ENCODE measurements at places on chromosomes 1 and 21.
A peak's percentile ranks its signal among the peaks of the same experiment; 100 is the strongest.

DNA sequence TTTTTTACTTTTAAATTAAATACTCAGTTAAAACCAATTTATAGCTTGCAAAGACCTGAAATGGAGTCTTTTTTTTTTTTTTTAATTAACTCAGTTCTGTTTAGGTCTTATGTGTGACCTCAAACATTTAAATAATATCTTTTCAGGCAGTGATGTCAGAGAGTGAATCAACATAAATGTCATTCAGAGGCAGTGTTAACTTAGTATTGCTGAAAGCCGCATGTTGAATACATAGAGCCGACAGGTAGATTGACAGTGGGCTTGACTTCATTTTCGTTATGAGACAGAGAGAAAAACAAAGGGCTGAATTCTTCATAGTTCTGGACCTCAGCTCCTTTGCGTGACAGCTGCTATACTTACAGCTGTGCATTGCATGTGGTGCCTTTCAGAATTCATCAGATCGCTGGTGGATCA is 51.5 kb downstream of the PRDM2 start:
- H3K4me1 ChIP-seq: peaks cover 60% of the 10 kb centered on the region
- no peak for DNase-seq
- no peaks in the 10 kb centered on the region for H3K27me3 ChIP-seq
- peak overlapping the region; percentile 55 for H3K4me3 ChIP-seq
- H3K36me3 ChIP-seq: peaks cover 44% of the 10 kb centered on the region
- peak overlapping the region; percentile 91 for H3K27ac ChIP-seq

- no peaks in the 10 kb centered on the region for H3K36me3 ChIP-seq
- no peak overlapping the region for H3K27ac ChIP-seq
- DNase-seq: no peak
- H3K4me3 ChIP-seq: no peak overlapping the region
- H3K27me3 ChIP-seq: peaks cover 68% of the 10 kb centered on the region
These were observed 8.6 kb upstream of the RCAN1 start for GRCh38 chr21:34623516-34623915.

- peak overlapping the region; percentile 70 for H3K4me3 ChIP-seq
- no peak for DNase-seq
- peak overlapping the region; percentile 94 for H3K27ac ChIP-seq
- H3K36me3 ChIP-seq: peaks cover 26% of the 10 kb centered on the region
- H3K27me3 ChIP-seq: no peaks in the 10 kb centered on the region
- H3K4me1 ChIP-seq: peaks cover 96% of the 10 kb centered on the region
These were observed 10.1 kb downstream of the MEF2D start for GRCh38 chr1:156490401-156491032.

DNA sequence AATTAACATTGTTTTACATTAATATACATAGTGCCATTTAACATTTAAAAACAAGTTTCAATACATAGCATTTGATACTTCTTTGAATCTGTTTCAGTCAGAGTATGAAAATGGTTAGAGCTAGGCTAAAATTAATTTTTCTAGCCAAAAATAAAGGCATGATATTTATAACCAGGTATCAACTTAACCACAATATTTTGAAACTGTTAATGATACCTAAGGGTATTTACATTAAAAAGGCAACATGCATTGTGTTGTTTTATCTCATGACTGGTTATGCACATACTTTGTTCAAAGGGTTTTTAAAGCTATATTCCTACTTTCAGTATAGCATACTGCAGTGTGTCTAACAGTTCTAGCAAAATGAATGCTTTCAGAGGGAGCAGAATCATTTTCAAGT is 130.0 kb downstream of the HS2ST1 start:
- H3K27me3 ChIP-seq: no peaks in the 10 kb centered on the region
- H3K36me3 ChIP-seq: no peaks in the 10 kb centered on the region
- H3K4me3 ChIP-seq: no peak overlapping the region

DNA sequence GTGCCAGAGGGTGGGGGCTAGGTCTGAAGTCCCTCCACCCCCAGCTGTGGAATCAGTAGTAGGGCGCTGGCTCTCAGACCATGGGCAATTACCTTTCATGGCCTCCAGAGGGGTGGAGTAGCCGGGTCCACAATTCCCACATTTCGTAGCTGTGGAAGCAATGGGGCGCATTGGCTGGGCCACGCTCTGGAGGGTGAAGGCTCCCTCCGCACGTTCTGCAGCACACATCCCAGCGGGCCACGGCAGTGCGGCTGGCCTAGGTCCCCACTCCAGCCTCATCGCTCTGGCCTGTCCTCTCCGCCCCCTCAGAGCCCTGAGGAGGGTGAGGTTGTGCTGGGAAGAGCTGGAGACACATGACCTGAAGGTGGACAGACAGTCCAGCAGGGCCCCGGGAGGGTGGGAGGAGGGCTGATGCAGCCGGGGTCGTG is 2.9 kb downstream of the SELENBP1 start:
- DNase-seq: no peak
- no peak overlapping the region for H3K27ac ChIP-seq
- H3K27me3 ChIP-seq: no peaks in the 10 kb centered on the region
- H3K36me3 ChIP-seq: no peaks in the 10 kb centered on the region

DNA sequence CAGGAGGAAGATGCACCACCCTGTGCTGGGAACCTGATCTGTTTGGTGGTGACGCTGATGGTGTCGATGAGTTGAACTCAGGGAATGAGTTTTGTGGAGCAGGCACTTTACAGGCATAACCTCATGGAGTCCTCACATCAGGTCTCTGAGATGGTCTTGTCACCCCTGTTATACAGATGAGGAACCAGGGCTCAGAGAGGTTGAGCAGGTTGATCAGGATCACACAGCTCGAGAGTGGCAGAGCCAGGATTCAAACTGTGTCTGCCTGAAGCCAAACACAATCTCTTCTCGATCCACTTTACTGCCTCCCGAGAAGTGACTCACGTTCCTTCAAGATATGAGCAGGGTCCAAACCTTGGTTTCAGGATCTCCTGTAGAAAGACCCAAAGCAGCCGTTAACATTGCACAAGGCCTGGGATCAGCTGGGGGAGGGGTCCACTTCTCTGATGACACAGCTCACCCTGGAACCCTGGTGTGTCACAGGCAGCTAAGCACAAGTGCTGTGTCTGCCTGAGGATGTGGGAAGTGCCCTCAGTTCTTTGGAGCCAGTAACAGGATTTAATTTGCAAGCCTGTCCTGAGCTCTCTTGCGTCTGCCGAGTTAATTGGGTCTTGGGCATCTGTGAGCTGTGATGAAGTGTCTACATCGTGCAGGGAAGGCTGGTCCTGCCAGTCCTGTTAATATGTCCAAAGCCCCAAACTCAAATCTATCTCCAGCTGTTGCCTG is 65.4 kb upstream of the STUM start:
- no peak for DNase-seq
- no peaks in the 10 kb centered on the region for H3K36me3 ChIP-seq
- peaks cover 14% of the 10 kb centered on the region for H3K4me1 ChIP-seq
- H3K4me3 ChIP-seq: no peak overlapping the region
- H3K27ac ChIP-seq: no peak overlapping the region

GRCh38 chr21:37432710-37433455 is 66.3 kb downstream of the DYRK1A start:
- no peaks in the 10 kb centered on the region for H3K27me3 ChIP-seq
- peaks cover 5% of the 10 kb centered on the region for H3K36me3 ChIP-seq
- peaks cover 55% of the 10 kb centered on the region for H3K4me1 ChIP-seq
- H3K27ac ChIP-seq: peak overlapping the region; percentile 70
- H3K4me3 ChIP-seq: no peak overlapping the region

DNA sequence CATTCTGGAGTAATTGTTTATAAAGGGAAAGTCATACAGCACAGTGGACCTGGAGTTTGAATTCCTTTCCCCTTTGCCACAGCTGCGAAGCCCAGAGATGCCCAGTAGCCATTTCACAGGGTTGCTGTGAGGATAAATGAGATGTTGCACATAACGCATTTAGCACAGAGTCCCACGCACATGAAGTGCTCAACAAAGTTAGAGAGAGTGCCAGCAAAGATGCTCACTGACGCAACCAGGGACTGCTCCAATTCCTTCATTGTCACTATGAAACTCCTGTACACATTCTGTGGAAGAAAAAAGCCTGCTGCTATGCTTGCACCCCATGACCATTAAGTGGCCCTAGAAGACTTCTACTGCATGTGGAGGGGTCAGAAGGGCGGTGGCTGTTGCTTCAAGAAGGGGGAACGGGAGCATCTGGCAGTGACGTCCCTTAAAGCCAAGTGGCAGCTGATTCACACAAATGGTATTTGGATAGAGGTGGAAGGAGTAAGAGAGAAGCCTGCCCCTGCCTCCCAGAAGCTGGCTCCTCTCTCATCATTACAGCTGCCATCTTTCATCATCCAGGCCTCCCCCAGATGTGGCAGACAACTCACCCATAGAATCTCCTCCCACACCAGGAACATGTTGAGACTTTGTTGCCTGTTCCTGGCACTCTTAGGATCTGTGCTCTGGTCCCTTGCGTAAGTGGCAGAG is 26.5 kb upstream of the VAV3 start:
- H3K27ac ChIP-seq: no peak overlapping the region
- H3K4me1 ChIP-seq: no peaks in the 10 kb centered on the region
- H3K36me3 ChIP-seq: no peaks in the 10 kb centered on the region
- H3K27me3 ChIP-seq: no peaks in the 10 kb centered on the region
- no peak for DNase-seq
- H3K4me3 ChIP-seq: no peak overlapping the region

- H3K4me1 ChIP-seq: no peaks in the 10 kb centered on the region
- no peak overlapping the region for H3K4me3 ChIP-seq
- H3K36me3 ChIP-seq: peaks cover 4% of the 10 kb centered on the region
- no peak overlapping the region for H3K27ac ChIP-seq
- no peak for DNase-seq
These were observed 28.3 kb upstream of the PKN2 start for GRCh38 chr1:88655685-88656299.

DNA sequence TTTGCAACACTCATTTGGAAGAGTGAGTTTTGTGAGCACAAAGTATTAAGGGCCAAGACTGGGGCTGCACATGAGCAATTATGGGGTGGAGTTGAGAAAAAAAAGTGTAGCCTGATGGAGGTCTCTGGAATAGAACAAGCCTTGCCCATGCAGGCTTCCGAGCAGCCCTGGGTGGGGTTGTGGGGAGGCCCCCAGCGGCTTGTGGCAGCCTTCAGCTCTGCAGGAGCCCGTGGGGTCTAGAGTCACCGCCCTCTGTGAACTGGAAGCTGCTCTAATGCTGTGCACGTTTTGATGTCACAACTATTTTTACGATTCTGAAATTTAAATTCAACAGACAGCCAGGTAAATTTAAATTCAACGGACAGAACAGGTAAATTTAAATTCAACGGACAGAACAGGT is 58.9 kb downstream of the BACE2 start:
- H3K4me1 ChIP-seq: no peaks in the 10 kb centered on the region
- no peaks in the 10 kb centered on the region for H3K36me3 ChIP-seq
- DNase-seq: no peak
- H3K27me3 ChIP-seq: peaks cover 37% of the 10 kb centered on the region
- no peak overlapping the region for H3K4me3 ChIP-seq

DNA sequence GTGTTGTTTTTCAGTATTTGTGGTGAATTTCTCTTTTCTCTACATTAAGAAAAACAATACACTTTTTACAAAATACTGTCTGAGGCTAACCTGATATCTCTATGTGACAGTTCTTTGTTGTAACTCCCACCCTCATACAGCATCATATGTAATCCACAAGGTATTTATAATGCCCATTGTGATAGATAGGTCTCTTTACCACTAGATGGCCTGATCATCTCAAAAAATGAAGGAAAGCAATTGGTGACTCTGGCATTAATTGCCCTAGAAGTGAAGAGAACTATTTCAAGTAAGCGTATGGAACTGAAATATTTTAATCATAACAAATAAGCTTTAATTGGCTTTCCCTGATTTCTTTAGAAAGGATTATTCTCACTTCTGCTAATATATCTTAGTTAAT is 36.2 kb upstream of the HFM1 start:
- peaks cover 53% of the 10 kb centered on the region for H3K27me3 ChIP-seq
- DNase-seq: no peak
- H3K4me3 ChIP-seq: no peak overlapping the region
- H3K4me1 ChIP-seq: no peaks in the 10 kb centered on the region
- no peaks in the 10 kb centered on the region for H3K36me3 ChIP-seq

DNA sequence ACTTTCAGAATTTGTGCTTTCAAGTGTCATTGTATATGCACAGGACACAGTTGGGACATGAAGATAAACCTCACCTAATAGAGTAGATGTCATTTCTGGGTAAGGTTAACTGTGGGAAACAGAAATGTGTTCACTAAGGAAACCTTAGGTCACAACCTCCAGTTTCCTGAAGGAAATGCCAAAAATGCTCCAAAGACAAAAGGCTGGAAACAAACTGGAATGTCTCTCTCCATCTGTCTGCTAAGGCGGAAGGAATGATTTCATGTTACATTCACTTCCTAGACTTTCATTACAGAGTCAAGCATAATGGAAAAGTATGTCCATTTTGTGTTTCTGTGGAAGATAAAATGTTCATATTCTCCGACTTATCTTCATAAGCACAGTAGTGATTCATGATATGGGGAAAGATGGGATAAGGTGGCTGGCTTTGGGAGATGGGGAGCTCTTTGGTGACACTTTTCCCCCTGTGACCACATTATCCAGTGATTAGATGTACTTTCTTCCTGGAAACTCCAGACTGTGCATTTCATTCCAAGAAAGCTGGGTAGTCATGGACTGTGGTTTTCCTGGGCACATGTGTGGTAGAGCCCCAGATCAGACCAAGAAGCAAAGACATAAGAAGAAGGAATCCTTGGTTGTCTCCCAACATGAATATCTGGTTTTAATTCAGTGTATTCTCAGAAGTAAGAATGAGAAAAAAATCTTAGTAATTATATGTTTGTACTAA is 5.7 kb downstream of the S1PR1 start:
- no peak for DNase-seq
- peaks cover 64% of the 10 kb centered on the region for H3K36me3 ChIP-seq
- peak overlapping the region; percentile 51 for H3K4me3 ChIP-seq

DNA sequence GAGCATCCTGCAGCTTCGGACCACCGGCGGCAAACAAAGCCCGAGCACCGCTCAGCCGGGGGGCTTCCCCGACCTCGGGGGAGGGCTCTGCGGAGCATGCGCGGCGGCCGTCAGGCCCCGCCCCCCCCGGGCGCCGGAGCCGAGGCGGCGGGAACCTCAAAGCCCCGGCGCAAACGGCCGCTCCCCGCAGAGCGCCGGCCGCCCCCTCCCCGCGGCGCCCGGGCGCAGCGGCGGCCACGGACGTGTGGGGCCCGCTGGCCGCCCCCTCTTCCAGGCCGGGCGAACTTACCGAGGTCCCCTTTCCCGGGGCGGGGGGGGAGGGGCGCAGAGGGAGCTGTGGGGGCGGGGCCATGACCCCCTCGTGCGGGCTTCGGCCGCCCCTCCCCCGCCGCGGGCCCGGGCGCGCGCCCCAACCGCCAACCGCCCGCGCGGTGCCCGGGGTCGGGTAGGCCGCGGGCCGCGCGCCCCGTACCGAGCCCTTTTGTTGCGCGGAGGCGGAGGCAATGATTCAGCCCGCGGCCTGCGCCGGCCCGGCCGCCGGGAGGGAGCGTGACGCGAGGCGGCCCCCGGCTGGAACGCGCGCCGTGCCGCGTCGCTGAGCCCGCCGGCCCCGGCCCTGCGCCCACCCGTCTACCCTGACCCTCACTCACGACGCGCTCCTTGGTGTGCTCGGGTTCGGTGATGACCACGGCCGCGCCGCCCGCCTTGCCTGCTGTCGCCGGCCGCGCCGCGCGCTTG is 1.7 kb downstream of the RCC2 start:
- peaks cover 25% of the 10 kb centered on the region for H3K36me3 ChIP-seq
- H3K4me1 ChIP-seq: peaks cover 37% of the 10 kb centered on the region
- no peaks in the 10 kb centered on the region for H3K27me3 ChIP-seq
- H3K27ac ChIP-seq: no peak overlapping the region
- DNase-seq: peak; percentile 25
